Left renal pelvis (tissue), 4 donors: ENCODE measurements at places on chromosomes 3 and 15. TPM values are rescaled to one million over a fixed set of nuclear protein-coding genes. Genes with fewer than 3 reads are reported as not detected.

GRCh38 chr3:158354713-158355112 is 216.3 kb upstream of the MLF1 start:
- DNase-seq: no peak

DNA sequence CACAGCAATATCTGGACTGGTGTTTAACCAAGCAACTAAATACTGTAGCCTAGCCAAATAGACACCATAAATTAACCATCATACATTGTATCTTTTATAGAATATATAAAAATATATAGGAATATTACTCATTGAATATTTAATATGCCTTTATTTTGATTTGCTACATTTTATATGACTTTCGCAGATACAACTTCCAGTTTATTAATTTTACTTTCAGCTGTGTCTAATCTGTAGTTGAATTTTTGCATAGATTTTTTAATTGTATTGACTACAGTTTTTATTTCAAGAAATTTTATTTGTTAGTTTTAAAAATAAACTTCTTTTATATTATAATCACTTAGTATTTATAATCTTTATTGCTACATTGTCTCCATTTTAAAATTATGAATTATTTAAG is 299.7 kb downstream of the LSAMP start:
- no peak for DNase-seq

DNA sequence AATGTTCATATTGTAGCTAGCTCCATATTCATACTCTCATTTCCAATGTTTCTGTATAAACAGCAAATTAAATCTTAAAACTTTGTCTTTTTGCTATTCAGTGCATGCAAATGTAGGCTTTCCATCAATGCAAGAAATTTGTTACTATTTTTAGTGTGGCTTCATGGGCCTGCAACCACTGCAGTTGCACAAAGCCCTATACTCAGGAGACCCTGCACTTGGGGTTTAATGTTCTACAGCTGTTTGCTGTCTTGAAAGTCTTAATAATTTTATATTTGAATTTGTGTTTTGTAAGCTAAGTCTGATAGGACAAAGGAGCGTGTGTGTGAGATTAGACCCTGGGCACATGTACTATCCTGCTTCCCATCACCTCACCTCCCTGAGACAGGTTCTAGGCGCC is 9.6 kb downstream of the PYDC2 start:
- DNase-seq: no peak

Gene PAQR5
- 30.9 TPM for polyA plus RNA-seq

GRCh38 chr3:67601919-67602608 is 52.3 kb downstream of the SUCLG2 start:
- DNase-seq: no peak
